ENCODE measurements at places on chromosomes 4 and X.

DNA sequence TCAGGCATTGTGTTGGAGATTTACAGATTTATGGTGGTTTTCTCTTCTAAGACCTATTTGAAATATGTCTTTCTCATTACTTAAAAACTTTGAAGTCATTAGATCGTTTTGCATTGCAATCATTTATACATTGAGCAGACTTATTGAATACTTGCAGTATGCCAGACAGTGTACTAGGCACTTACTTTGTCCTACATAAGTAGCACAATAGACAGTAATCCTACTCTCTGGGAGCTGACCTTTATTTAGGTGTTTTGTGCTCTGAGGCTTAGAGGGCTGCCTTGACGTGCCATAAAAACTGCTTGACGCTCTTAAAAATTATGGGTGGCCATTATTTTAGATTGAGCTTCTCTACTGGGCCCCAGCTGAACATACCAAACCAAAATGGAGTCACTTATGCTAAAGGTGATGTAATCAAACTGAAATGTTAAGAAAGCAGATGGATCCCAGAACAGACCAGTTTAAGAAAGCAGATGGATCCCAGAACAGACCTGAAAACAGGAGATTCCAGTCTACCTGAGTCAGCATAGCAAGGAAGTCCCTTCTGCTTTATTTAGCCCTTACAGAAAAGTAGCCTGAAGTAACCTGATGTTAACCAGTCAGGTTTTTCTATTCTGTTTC, 42.4 kb downstream of the PTTG2 start:
- DNase-seq = no peak

- no peak for DNase-seq
Measured at GRCh38 chr4:142378179-142378578, 467.9 kb downstream of the INPP4B start.

- DNase-seq = no peak
Measured at GRCh38 chr4:184280591-184281071, 63.0 kb upstream of the ENPP6 start.

GRCh38 chrX:23631136-23631535, 36.2 kb upstream of the PRDX4 start:
- no peak for DNase-seq

GRCh38 chr4:82782626-82783345, 15.8 kb downstream of the SCD5 start:
- no peak for DNase-seq

DNA sequence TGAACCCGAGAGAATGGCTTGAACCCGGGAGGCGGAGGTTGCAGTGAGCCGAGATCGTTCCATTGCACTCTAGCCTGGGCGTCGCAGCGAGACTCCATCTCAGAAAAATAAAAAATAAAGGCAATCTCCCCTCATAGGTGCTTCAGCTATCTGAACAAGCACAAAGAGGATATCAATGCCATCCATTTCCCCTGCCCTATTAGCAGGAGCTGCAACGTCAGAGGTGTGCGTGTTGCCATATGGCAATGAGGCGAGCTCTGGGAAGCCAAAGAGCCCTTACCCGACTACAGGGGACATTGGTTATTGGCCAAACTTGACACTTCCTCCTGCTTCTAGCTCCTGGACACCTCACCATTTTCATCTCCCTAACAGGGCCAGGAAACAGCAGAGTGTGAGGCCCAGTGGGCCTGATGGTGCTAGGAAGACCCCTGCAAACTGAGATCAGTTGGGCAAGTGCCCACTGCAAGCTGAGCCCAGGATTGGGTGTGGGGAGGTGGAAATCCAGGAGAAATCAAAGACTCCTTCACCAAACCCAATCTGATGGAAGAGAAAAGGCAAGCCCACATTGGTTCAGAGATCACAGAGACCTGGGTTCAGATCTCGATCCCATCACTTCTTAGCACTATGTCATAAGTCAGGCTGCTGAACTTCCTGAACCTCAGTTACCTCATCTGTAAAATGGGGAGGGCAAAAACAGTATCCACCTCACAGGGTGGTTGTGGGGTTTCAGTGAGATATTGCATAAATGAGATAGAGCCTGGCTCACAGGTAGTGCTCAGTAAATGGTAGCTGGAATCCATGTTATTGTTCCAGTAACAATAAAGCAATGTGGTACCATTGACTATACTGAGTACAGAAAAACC, 21.2 kb downstream of the SLC25A5 start:
- DNase-seq = no peak

All from GM03348 (cell line).